ENCODE measurements at places on chromosomes 2 and 18.

DNA sequence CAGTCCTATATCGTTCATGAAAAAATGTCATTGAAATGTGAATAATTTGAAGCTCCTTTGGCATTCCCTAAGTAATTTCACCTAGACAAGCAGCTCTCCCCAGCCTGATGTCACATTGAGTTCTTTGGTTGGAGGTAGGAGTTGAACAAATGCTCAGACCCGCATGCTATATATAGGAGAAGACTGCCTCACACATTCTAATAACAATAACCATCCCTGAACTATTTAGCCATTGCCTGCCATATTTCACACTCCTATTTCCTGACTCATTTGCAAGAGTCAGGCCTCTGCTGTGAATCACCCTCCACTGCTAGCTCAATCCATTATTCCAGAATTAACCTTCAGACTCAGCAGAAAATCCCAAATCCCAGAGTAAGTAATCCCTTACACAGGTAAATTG lies 256.6 kb upstream of the ACVR2A start:
- H3K4me1 ChIP-seq = no peaks in the 10 kb centered on the region
- DNase-seq = no peak
- no peak overlapping the region for H3K27ac ChIP-seq
- no peaks in the 10 kb centered on the region for H3K27me3 ChIP-seq
- H3K36me3 ChIP-seq = no peaks in the 10 kb centered on the region

- H3K4me3 ChIP-seq = no peak overlapping the region
- peak; percentile 81 for DNase-seq
- no peaks in the 10 kb centered on the region for H3K36me3 ChIP-seq
- H3K27ac ChIP-seq = no peak overlapping the region
These were observed 10.4 kb upstream of the MAP3K2 start for GRCh38 chr2:127398239-127398590.

DNA sequence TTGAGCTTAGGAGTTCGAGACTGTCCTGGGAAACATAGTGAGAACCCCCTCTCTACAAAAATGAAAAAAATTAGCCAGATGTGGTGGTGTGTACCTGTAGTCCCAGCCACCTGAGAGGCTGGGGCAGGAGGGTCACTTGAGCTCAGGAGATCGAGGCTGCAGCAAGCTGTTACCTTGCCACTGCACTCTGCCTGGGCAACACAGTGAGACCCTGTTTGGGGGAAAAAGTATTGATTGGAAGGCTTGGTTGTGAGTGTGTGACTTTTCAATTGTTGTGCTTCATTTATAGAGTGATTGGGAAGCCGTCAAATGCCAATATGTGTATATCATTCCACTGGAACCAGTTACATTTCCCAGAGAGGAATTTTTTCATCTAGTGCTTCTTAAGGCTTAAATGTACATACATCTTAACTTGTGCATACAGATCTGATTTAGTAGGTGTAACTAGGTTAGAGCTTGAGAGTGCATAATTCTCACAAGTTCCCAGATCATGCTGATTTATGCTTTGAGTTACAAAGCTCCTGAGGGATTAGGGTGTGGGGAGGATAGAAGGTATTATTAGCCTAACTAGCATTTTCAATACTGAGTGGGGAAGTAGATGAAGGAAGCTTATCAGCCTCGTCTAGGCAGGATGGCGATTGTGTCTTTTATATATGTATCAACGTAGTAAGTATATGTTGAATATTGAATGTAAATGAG lies 15.3 kb downstream of the WDR43 start:
- H3K4me3 ChIP-seq = no peak overlapping the region
- DNase-seq = no peak
- H3K4me1 ChIP-seq = no peaks in the 10 kb centered on the region
- H3K36me3 ChIP-seq = no peaks in the 10 kb centered on the region
- no peaks in the 10 kb centered on the region for H3K27me3 ChIP-seq
- H3K27ac ChIP-seq = no peak overlapping the region

DNA sequence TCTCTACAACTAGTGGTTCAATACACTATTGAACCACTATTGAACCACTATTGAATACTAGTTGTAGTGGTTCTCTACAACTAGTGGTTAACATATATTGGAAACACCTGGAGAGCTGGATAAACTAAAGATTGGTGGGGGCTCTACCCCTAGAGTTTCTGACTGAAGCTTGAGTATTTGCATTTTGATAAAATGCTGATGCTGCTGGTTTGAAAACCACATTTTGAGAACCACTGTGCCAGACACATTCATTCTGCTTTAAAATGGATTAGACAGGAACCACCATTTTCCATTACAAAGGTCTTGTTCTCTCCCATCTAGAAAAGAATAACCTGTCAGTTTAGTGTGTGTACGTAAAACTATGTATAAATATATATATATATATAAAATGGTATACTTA lies 133.3 kb downstream of the TMEM247 start:
- no peaks in the 10 kb centered on the region for H3K27me3 ChIP-seq
- H3K36me3 ChIP-seq = no peaks in the 10 kb centered on the region
- H3K27ac ChIP-seq = no peak overlapping the region
- no peak for DNase-seq
- H3K4me3 ChIP-seq = no peak overlapping the region

GRCh38 chr2:157393348-157393747 lies 50.5 kb downstream of the CYTIP start:
- H3K4me3 ChIP-seq = no peak overlapping the region
- H3K4me1 ChIP-seq = no peaks in the 10 kb centered on the region
- no peaks in the 10 kb centered on the region for H3K27me3 ChIP-seq
- H3K27ac ChIP-seq = no peak overlapping the region

Data from breast epithelium (tissue), 4 donors.